Amniotic stem cell (primary cell): ENCODE measurements at places on chromosomes 3 and 15.

DNA sequence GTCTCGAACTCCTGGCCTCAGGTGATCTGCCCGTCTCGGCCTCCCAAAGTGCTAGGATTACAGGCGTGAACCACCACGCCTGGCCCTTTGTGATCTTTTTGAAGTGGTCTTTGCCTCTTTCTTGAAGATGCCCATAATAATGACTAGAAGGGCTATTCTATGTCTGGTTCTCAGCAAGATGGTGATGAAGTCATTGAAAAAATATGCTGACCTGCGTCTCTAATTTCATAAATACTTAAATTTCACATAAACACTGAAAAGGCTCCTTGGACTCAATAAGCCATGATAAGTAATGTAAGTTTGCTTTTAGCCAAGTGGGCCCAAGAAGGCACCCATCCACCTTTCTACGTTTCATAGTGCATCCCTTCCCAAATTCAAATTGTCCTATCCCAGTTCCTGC is 775 bp upstream of the MAPK6 start:
- no peak for DNase-seq

DNA sequence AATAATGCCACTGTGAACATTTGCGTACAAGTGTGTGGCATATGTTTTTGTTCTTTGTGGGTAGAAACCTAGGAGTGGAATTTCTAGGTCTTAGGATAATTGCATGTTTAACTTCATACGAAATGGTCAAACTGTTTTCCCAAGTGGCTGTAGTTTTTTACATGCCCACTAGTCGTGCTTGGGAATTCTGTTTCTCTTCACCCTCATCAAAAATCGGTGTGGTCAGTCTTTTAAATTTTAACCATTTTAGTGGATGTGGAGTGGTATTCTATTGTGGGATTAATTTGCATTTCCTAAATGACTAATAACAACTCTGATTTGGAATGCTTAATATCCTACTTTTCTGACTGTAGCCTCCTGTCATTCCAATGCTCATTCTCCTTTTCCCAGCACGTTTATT is 27.6 kb downstream of the ZFAND6 start:
- DNase-seq = no peak

DNA sequence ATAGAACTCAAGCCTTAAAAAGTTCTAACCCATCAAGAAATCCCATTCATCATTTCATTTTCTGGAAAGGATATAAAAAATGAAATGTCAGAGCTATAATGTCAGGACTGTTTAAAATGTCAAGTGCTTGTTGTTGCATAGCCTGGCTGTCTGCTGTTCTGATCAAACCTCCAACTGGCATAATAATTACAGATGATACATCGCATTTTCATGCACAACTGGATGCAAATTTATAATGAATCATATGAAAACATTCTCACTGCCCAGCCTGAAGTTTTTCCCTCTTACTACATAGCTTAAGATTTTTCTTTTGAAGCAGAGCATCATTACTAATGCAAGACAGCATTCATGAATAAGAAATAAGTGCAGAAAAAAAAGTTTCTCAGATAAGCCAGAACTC is 46.5 kb downstream of the GUCA1C start:
- no peak for DNase-seq

DNA sequence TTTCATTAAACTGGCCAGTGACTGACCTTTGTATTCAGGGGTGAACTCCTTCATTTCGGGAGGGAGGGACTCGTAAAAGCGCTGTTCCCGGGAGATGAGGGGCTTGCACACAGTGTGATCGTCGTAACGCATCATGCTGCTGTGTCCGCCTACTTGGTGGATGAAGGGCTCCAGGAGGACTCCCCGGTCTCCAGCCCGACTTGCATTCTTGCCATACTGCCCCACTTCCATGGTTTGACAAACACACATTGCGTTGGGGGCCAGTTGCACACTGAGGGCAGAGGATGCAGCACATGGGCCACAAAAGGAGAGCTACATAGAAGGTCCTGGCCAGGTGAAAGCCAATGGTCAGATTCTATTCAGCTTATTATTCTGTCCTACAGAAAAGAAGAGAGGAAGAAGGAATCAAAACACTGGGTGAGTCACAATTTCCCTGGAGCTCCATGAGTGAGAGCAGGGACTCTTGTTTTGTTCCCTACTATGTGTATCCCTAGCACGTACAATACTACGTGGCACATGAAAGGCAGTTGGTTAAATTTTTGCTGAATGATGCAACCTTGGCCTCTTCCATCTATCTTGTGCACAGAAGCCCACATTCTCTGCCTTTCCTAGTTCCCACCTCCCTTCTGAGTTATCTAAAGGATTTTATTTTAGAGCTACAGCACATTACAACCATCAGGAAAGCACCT is 24.2 kb upstream of the GMPPB start:
- DNase-seq = no peak

GRCh38 chr3:74479915-74480314 is 134.5 kb downstream of the CNTN3 start:
- no peak for DNase-seq

DNA sequence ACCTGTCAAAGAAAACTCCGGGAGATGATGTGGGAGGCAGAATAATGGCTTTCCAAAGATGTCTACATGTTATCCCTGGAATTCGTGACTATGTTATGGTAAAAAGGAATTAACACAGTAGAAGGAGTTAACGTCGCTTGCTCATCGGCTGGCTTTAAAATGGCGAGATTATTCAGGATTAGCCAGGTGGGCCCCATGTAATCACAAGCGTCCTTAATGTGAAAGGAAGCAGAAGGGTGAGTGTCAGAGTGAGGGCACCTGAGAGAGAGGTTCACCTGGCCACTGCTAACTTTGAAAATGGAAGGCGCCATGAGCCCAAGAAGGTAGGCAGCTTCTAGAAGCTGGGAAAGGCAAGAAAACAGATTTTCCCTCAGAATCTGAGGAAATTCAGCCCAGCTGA is 557.2 kb downstream of the EPHB1 start:
- DNase-seq = no peak

GRCh38 chr15:98785807-98786621 is 137.7 kb downstream of the IGF1R start:
- no peak for DNase-seq
